Common myeloid progenitor, CD34-positive (primary cell): ENCODE measurements at places on chromosomes 2 and 18.

DNA sequence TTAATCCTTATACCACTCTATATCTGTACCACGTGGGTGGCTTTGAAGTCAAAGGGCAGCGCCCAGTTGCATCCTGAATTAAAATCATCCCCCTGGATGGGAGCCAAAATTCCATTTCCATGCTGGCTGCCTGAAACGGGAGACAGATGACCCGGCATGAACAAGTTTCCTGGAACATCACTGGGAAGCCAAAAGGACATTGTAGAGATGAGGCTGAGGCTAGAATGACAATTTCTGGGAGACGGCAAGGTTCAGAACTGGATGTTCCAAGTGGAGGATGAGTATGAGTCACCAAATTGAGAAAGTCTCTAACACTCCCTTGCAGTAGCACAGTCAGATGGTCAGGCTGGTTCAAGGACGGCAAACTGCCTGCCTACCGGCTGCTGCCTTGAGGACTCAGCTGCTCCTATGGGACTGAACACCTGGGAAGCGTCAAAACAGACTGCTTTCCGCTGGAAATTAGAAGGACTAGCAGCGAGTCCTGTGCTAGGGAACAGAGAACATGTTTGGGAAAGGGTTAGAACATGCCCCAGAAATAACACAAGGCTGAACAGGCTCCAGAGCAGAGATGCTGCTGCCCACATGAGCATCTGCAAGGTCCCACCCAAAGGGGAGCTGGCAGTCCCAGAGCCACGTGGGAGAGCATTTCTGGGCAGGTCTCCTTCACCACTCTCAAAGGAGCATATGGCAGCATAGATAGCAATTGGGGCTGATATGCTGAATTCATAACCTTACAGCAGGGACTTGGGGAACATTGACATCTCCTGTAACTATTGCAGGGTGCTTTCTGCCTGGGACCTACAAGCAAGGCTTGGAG is 32.0 kb downstream of the YPEL5 start:
- DNase-seq: no peak

GRCh38 chr2:192064459-192064858 is 130.3 kb downstream of the TMEFF2 start:
- DNase-seq: no peak

DNA sequence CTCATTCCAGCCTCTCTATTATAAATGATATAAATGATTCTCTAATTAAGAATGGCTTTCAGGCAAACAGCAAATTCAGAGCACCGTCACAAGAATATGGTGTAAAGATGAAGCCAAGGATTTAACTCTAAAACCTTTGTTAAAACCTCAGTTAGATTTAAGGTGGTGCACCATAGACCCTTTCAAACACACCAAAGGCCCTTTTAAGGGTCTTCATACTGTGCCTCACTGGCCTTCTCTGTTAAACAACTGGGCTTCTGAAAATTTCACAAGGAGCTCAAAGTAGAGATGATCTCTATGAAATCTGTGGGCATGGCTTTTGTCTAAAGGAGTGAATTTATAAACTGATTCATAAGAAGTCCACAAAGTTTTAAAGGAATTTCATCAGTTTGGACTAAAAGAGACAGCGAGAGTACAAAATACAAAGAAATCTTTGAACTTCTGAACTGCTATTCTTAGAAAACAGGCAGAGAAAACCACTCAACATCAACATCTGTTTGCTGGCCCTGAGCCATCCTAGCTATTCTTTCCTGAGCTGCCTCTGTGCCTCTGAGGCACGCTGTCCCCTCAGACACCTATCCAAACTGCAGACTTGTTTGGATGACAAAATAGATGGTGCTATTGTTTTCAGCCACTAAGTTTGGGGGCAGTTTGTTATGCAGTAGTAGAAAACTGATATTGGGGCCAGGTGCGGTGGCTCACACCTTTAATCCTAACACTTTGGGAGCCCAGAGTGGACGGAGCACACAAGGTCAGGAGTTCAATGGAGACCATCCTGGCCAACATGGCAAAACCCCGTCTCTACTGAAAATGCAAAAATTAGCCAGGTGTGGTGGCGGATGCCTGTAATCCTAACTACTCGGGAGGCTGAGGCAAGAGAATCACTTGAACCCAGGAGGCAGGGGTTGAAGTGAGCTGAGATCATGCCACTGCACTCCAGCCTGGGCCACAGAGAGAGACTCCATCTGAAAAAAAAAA is 72.9 kb upstream of the MYCN start:
- no peak for DNase-seq

GRCh38 chr2:101832114-101832513 is 134.6 kb downstream of the MAP4K4 start:
- DNase-seq: no peak
